ENCODE measurements at places on chromosomes 2 and 18.

DNA sequence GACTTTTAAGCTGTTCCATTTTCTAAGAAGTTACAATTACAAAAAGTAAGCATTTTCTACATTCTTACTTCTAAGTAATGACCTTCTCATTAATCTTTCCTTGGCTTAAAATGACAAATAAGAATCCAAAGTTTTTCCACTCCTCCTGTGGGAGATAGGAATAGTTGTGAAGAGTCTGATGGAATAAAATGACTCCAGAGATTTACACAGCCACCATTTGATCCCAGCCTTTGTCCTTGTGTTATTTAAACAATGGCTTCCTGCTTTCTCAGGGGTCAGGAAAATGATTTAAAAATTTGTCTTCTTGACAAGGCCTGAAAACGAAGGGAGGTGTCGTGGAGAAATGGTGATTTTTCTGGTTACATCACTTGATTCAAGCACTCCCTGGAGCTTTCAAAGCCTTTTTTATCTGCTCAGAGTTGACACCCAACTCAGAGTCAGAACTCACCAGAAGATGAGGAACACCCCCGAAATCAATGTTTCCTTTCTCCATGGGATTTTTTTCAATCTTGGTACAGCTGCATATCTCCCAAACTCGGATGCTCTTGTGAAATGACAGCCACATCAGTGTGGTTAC lies 106.5 kb downstream of the GALNT3 start:
- H3K4me1 ChIP-seq, result no peaks in the 10 kb centered on the region
- H3K27me3 ChIP-seq, result no peaks in the 10 kb centered on the region
- H3K4me3 ChIP-seq, result no peak overlapping the region
- no peaks in the 10 kb centered on the region for H3K36me3 ChIP-seq

DNA sequence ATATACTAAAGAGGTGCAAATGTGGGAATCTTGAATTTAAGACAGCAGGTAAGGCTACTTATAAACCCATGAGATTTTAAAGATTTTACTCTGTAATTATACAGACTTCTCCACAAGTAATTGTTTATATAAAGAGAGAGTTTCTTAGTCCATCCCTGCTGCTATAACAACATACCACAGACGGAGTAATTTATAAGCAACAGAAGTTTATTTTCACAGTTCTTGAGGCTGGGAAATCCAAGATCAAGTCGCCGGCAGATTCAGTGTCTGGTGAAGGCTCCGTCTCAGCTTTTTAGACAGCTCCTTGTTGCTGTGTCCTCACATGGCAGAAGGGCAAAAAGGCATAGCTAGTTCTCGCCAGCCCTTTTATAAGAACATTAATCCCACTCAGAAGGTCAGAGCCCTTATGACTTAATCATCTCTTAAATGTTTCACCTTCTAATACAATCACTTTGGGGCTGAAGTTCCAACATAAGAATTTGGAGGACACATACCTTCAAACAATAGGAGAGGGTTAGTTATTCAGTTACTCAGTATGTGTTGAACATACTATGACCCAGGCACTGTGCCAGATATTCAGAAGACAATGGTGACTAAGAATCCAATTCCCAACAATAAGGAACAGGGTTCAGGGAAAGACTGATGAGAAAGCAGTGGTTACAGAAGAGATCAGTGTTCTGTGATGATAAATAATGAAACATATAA lies 466.0 kb downstream of the RIT2 start:
- no peaks in the 10 kb centered on the region for H3K4me1 ChIP-seq
- no peak overlapping the region for H3K27ac ChIP-seq
- no peak for DNase-seq
- no peaks in the 10 kb centered on the region for H3K27me3 ChIP-seq

DNA sequence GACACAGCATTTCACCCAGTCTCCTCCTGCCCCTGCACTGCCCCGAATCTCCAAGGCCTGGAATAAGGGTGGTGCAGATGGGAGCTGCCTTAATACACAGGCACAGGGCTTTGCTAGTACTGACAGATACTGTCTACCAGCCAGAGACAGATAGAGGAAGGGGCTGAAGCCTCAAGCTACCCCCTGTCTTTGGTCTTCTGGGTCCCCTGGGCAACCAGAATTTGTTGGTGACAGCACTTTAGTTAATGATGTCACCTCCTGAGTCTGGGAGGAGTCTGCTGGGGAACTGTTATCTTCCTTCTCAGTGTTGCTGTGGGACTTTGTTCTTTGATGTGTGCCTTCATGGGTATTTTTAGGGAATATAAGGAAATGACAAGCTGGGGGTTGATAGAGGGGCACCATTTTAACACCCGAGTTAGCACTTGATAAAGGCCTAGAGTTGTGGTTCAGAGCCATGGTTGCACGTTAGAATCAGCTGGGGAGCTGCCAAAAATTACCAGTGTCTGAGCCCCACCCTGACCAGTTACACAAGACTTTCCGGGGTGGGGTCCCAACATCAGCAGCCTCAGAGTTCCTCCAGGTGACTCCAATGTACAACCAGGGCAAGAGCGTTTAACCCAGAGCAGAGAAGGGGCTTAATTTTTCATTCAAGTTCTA lies 136.8 kb downstream of the SMAD7 start:
- peak overlapping the region; percentile 58 for H3K27ac ChIP-seq
- H3K36me3 ChIP-seq, result peaks cover 22% of the 10 kb centered on the region
- H3K27me3 ChIP-seq, result no peaks in the 10 kb centered on the region

DNA sequence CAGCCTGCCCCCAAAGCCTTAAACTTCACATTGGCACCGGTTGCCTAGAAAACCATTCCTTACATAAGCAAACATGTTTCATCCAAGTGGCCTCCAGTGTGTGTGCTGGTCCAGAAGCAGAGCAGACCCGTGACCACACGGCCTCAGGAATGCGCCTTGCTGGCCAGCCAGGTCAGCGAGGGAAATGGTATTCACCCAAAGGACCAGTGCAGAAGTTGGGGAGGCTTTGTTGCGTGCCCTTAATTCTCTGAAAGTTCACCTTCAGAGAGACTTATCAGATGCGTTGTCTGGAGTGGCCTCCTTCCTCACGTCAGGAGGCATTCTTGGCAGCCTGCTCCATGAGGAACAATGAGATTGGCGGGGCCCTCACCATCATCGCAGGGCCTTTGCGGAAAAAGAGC lies 25.9 kb downstream of the NRP2 start:
- peaks cover 10% of the 10 kb centered on the region for H3K4me1 ChIP-seq
- H3K27ac ChIP-seq, result no peak overlapping the region
- H3K4me3 ChIP-seq, result no peak overlapping the region
- H3K36me3 ChIP-seq, result no peaks in the 10 kb centered on the region
- DNase-seq, result no peak

DNA sequence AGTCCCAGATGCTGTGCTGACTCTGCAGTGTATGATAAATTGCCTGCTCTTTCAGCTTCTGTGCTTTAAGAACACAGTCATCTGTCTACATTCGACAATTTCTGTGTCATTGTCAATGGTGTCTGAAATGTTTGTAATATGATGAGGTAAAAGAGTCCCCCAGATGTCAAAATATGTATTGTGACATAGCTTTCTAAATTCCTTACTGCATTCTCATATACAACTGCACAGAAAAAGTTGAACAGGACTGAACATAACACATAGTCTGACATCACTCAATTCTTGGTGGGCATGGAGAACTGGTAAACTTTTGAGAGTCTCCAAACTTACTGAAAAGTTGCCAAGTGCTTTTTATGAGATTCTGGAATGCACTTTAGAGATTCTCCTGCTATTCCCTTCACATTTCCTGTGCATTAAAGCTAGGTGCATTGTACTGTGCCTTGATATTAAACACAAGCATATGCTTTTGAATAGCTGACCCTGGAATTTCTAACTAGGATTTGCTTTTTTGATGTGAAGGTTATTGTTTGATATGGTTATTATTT lies 48.1 kb upstream of the ARHGAP28 start:
- DNase-seq, result no peak
- no peaks in the 10 kb centered on the region for H3K36me3 ChIP-seq
- no peak overlapping the region for H3K27ac ChIP-seq

- peaks cover 38% of the 10 kb centered on the region for H3K4me1 ChIP-seq
- H3K36me3 ChIP-seq, result no peaks in the 10 kb centered on the region
- H3K27me3 ChIP-seq, result no peaks in the 10 kb centered on the region
- peak; percentile 72 for DNase-seq
- no peak overlapping the region for H3K27ac ChIP-seq
- H3K4me3 ChIP-seq, result no peak overlapping the region
Measured at GRCh38 chr2:196278491-196278911, 107.1 kb upstream of the STK17B start.

GRCh38 chr2:16406496-16407289 lies 258.9 kb downstream of the CYRIA start:
- H3K36me3 ChIP-seq, result no peaks in the 10 kb centered on the region
- no peak overlapping the region for H3K4me3 ChIP-seq
- no peak for DNase-seq
- H3K27me3 ChIP-seq, result no peaks in the 10 kb centered on the region
- no peak overlapping the region for H3K27ac ChIP-seq

GRCh38 chr2:160419776-160420505 lies 73.7 kb downstream of the RBMS1 start:
- H3K27me3 ChIP-seq, result no peaks in the 10 kb centered on the region
- H3K36me3 ChIP-seq, result no peaks in the 10 kb centered on the region
- no peak overlapping the region for H3K4me3 ChIP-seq
- peak overlapping the region; percentile 2 for H3K27ac ChIP-seq

DNA sequence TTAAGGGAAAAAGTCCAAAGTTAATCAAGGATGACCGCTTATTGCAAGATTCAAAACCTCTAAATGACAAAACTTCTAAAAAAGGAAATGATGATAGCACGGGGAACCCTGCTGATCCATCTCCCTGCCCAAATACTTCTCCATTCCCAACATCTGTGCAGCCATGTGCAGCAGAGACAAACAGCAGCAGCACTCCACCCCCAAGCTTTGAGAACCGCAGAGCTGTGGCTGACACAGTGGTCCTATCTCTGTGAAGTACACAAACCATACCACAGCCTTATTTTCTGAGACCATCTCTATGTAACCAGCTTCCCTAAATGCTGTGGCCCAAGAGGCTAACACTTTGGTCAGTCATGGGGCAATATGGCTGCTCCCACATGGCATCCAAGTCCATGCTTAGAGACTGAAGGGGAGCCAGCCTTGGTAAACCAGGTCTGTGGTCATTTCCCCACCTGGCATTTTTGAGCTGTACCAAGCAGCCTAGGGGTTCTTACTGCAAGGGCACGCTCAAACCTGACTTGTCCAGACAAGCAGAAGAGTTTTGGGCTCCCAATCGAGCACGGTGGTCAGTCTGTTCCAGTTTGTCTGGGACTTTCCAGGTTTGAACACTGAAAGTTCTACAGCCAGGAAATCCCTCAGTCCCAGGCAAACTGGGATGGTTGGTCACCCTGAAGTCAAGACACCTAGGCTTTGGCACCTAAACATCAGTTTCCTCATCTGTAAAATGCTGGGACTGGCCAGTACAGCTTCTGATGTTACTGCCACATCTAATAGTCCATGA lies 17.1 kb upstream of the NFE2L2 start:
- no peaks in the 10 kb centered on the region for H3K36me3 ChIP-seq
- H3K4me3 ChIP-seq, result no peak overlapping the region
- H3K27ac ChIP-seq, result no peak overlapping the region
- no peak for DNase-seq
- H3K4me1 ChIP-seq, result no peaks in the 10 kb centered on the region

GRCh38 chr18:10404168-10404567 lies 50.3 kb upstream of the APCDD1 start:
- no peak for DNase-seq
- no peaks in the 10 kb centered on the region for H3K36me3 ChIP-seq

DNA sequence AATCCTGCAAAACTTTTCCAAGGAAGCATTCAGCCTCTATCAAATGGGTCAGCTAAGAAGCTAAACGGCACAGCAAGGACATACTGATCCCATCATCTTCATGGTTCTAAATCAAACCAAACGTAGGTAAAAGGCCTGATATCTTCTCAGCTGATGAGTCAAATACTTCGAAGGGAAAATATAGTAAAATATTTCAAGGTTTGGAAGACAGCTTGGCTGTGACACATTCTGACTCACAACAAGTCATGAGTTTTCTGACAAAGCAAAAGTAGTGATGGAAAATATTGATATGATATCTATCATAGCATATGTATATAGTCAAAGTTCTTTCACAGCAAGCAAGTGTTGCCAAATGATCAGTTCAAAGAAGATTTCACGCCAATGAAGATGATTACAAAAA lies 31.5 kb downstream of the DOCK10 start:
- no peak overlapping the region for H3K4me3 ChIP-seq
- H3K36me3 ChIP-seq, result no peaks in the 10 kb centered on the region
- no peaks in the 10 kb centered on the region for H3K27me3 ChIP-seq
- H3K27ac ChIP-seq, result no peak overlapping the region
- DNase-seq, result no peak

DNA sequence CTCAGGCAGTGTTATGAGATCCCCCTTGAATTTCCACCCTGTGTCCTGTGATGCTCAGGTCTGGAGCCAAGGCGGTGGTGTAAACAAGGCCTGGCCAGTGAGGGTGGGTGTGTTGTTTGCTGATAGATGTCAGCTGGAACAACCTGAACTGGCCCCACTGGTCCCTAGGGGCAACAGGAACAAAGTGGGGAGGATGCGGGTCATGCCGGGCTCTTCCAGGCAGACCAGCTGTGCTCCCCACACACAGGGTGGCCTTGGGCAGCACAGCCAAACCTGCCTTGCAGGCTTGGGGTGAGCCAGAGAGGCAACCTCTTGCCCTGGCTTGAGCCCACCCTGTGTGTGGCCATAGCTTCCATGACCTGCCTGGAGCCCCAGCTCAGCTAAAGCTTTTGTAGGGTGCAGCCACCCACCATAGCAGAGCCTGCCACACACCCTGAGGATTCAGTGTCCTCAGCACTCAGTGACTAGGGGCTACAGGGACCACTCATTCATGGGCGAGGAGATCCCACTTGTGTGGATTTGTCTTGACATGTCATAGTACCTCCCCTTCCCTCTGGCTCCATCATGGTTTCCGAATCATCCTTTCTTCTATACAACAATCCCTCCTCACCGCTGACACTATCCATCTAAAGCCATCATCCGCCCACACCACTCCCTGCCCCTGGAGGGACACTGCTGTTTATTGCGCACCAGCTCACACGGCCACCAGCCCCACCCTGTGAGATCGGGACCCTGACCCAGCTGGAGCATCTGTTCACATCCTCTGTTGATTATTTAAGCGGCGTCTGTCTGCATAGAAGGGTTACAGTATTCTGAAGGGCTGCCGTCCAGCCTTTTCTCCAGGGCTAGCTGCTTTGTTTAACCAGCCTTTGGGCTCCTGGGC lies 268.8 kb downstream of the CYP26B1 start:
- no peak overlapping the region for H3K4me3 ChIP-seq
- H3K4me1 ChIP-seq, result peaks cover 12% of the 10 kb centered on the region
- H3K27me3 ChIP-seq, result no peaks in the 10 kb centered on the region
- DNase-seq, result no peak
- H3K36me3 ChIP-seq, result no peaks in the 10 kb centered on the region
- no peak overlapping the region for H3K27ac ChIP-seq

- no peaks in the 10 kb centered on the region for H3K36me3 ChIP-seq
- peak overlapping the region; percentile 84 for H3K27ac ChIP-seq
- peaks cover 79% of the 10 kb centered on the region for H3K27me3 ChIP-seq
- H3K4me1 ChIP-seq, result peaks cover 39% of the 10 kb centered on the region
- peak overlapping the region; percentile 12 for H3K4me3 ChIP-seq
Measured at GRCh38 chr2:176136374-176137251, 7.1 kb downstream of the HOXD8 start.

Data from spleen (tissue), 13 donors.